Skin of body (tissue), 3 donors: ENCODE measurements at places on chromosomes 6 and 20. TPM values are rescaled to one million over a fixed set of nuclear protein-coding genes. Genes with fewer than 3 reads are reported as not detected.

The SERINC3 gene
- total RNA-seq, result 45.7 TPM

The CGAS gene
- total RNA-seq, result 4.9 TPM

The MYO6 gene
- 20.2 TPM for total RNA-seq

The SPATA25 gene
- 0.69 TPM for total RNA-seq

The WFDC2 gene
- total RNA-seq, result 0.39 TPM

The SAMD3 gene
- total RNA-seq, result 2.6 TPM

The NKAIN2 gene
- 0.59 TPM for total RNA-seq

The EYA2 gene
- total RNA-seq, result 0.59 TPM

The SPATS1 gene
- not detected for total RNA-seq

The OOEP gene
- not detected for total RNA-seq

The VARS1 gene
- 29.1 TPM for total RNA-seq

The MGME1 gene
- total RNA-seq, result 23.3 TPM

The CPXM1 gene
- total RNA-seq, result 30.5 TPM

The PTK6 gene
- total RNA-seq, result 3.8 TPM

The ADGRB3 gene
- 3.3 TPM for total RNA-seq
